ENCODE measurements at places on chromosomes 12 and 14.

GRCh38 chr12:68162374-68162773, 2.8 kb upstream of the IFNG start:
- DNase-seq: no peak

DNA sequence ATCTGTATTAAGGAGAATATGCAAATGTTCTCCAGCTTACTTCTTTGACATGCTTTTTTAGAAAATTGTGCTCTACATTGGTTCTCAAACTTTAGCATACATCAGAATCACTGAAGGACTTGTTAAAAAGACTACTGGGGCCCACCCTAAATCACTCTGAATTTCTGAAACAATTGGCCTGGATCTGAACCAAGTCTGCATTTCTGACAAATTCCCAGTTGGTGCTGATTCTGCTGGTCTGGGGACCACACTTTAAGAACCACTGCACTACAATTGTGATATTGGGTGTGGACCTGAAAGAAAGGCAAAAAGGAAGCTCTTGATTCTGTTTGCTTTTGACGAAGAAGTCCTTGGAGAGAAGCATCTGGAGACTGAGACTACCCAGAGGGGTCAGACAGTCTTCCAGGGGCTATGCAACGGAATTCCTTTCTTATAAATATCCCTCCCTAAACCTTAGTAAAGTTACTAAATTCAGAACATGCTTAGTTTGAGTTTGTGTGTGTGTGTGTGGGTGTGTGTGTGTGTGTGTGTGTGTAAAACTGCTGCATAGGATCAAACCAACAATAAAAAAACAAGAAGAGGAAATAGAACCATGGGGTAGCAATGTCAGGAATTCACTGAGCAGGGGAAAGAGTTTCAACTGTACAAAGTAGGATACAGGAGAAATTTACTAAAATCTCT, 36.8 kb downstream of the EAPP start:
- DNase-seq: no peak

DNA sequence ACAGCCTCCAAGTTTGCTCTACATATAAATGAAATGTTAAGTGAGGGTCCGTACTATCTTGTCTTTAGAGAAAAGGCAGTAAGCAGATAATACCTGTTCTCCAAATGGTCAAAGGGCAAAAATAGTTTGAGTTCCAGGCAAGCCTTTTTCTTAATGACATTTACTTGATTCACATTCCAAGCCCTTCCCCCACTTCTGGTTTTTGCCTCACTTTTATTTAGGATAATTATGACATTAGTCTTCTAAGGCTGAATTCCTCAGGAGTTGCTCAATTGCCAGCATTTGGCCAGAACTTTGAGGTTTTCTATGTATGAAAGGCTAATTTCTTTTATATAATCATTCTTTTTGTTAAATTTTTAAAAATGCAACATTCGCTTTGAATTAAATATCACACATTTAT, 62.5 kb upstream of the DUSP6 start:
- no peak for DNase-seq

DNA sequence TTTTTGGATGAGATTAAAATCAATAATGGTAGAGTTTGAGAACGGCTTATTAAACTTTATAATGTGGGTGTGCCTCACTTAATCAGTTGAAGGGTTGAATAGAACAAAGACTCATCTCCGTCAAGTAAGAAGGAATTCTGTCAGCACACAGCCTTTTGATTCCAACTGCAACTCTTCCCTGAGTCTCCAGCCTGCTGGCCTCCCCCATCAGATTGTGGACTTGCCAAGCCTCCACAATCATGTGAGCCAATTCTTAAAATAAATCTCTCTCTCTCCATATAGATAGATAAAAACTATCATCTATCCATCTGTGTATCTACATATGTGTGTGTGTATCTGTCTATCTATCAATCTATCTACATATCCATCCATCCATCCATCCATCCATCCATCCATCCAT, 127.4 kb upstream of the BTG1 start:
- no peak for DNase-seq

GRCh38 chr12:45260104-45260815, 44.4 kb downstream of the ANO6 start:
- DNase-seq: no peak

GRCh38 chr12:32997471-32997870, 100.9 kb upstream of the PKP2 start:
- DNase-seq: no peak

GRCh38 chr12:89875809-89876208, 167.2 kb upstream of the ATP2B1 start:
- no peak for DNase-seq

GRCh38 chr14:34175574-34175973, 224.7 kb upstream of the EGLN3 start:
- no peak for DNase-seq

- no peak for DNase-seq
These were observed 12.4 kb downstream of the FBRSL1 start for GRCh38 chr12:132502149-132502881.

DNA sequence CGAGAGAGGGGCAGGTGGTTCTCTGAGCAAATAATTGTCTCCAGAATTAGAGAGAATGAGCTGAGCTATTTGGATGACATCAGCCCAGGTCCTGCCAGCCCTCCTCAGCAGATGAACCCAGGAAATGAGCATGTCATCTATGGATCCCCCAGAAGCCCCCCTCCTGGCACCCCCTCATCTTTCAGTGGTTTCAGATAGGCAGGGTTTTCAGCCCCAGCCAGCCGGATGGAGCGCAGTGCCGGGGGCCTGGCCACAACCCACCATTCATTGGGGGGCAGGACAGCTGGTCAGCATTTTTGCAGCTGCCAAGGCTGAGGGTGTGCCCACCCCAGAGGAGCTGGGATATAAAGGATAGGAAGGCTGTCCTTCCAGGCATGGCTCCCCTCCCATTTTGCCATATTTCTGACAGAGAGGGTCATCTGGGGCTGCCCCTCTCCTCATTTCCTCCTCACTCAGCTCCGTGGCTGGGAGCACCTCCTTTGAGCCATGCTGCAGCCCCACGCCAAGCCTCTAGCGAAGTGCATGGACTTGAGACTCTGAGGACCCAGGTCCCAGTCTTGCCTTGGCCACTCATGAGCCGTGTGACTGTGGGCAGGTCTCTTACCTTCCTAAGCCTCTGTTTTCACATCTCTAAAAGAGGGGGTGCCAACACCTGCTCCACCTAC, 6.0 kb upstream of the KRT71 start:
- no peak for DNase-seq

GRCh38 chr14:100618318-100618693, 31.1 kb upstream of the BEGAIN start:
- no peak for DNase-seq

DNA sequence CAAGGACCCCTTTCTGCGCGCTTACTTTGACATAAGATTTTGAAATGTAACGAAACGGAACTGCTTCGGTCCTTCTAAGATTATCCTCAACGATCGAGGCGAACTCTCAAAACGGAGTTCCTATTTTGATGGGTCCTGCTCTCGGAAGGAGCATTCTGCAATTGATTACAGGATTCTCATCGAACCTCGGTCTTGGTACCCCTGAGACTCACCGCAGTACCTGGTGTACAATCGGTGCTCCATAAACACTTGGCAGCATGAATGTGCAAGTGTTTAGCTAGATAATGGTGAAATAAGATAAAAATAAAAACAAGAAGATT, 530 bp upstream of the NEMF start:
- no peak for DNase-seq

- DNase-seq: no peak
These were observed 42.9 kb downstream of the WNK1 start for GRCh38 chr12:795305-795704.

- no peak for DNase-seq
These were observed 65.2 kb downstream of the MARK3 start for GRCh38 chr14:103450416-103450815.

GRCh38 chr12:89468648-89469326, 55.8 kb downstream of the GALNT4 start:
- no peak for DNase-seq

DNA sequence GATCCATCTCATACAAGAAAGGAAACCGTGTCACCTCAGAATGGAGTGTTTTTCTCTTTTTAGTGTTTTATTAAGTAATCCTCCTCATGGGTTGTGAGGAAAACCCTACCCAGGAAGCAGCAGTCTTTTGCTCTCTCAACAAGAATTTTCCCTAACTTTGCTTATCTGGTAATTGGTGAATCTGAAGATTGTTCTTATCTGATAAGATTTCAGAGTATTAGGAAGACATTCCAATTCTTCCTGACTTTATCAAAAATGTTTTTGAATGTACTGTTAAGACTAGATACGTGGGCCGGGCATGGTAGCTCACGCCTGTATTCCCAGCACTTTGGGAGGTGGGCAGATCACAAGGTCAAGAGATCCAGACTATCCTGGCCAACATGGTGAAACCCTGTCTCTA, 86.0 kb downstream of the PHLDA1 start:
- no peak for DNase-seq

- no peak for DNase-seq
These were observed 448.1 kb downstream of the NPAS3 start for GRCh38 chr14:33386781-33387180.

DNA sequence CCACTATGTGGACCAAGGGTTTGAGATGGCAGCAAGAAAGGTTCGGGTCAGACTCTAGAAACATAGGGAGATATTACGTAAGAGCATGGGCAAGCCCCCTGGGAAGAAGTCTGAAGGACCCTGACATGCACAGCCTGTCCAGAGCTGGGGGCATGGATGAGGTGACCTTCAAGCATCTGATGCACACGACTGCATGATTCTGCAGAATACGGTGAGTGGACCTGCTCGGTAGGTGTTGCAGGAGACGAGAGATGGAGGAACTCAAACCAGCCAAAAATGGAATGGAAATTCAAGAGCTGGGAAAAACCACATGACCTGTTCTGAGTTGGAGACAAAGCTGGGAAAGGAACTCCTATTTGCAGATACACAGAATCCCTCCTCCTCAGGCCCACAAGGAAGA, 43.6 kb downstream of the ANO2 start:
- DNase-seq: no peak

GRCh38 chr14:24064091-24064795, 7.1 kb upstream of the CPNE6 start:
- no peak for DNase-seq

- DNase-seq: no peak
These were observed 728.5 kb downstream of the FSCB start for GRCh38 chr14:43778570-43778936.

DNA sequence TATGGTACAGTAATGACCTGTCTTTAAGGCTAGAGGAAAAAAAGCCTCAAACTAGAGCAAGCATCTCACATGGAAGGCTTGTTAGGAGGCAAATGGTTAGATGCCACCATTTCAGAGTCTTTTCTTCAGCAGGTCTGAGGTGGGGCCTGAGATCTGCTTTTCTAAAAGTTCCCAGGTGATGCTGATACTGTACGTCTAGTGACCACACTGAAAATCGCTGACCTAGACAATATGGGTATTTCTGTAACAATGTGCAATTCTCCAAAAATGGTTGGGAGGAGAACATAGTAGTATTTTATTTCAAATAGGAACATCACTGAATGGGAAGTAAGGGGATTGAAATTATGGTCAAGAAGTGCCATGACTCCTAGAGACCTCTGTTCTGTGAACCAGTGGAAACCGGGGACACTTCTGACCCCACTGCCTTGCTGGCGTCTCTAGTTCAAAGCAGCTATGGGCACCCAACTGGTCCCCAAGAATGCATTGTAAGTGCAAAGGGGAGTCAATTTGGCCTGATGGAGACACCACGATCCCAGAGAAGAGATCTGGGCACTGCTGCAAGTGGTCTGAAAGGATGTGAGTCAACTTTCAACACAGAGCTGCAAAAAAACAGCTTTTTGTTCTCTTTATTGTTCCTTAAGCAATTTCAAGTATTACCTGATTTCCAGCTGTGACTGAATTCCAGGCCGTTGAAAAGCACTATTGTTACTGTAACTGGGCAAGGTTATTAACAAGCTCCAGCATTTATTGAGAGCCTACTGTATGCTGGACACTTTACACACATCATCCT, 54.4 kb upstream of the PLEKHG7 start:
- no peak for DNase-seq

GRCh38 chr14:33631441-33631840, 319.4 kb downstream of the EGLN3 start:
- peak; percentile 2 for DNase-seq

- DNase-seq: no peak
These were observed 7.0 kb downstream of the ACVRL1 start for GRCh38 chr12:51914034-51914923.

GRCh38 chr12:129851296-129851695, 52.5 kb downstream of the TMEM132D start:
- DNase-seq: no peak

DNA sequence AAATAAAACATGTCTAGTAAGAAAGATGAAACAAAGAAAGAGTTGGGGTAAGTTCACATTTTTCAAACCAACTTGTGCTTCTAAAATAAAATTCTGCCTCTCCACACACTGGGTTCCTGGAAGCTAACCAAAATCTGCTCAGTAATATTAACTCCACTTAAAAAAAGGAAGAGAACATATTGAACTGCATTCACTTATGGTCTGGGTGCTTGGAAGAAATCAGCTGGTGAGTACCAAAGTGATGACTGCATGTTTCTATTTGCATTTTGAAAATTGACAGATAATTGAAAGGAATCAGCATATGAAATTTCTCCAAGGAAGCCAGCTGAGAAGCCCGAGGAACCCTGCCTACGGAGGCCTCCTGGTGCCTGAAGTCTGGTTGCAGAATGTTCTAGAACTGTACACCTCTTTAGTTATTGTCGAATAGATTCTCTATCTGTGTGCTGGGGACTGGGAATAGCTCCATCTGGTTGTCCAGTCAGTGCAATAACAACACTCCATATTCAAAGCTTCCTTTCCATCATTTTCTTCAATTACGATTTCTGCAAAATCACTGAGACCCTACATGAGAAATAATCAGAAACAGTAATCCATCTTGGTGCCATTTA, 836.1 kb downstream of the VRK1 start:
- no peak for DNase-seq

GRCh38 chr14:94439453-94440057, 13.0 kb downstream of the SERPINA11 start:
- DNase-seq: no peak

GRCh38 chr12:113142173-113142885, 6.8 kb upstream of the RASAL1 start:
- DNase-seq: no peak

DNA sequence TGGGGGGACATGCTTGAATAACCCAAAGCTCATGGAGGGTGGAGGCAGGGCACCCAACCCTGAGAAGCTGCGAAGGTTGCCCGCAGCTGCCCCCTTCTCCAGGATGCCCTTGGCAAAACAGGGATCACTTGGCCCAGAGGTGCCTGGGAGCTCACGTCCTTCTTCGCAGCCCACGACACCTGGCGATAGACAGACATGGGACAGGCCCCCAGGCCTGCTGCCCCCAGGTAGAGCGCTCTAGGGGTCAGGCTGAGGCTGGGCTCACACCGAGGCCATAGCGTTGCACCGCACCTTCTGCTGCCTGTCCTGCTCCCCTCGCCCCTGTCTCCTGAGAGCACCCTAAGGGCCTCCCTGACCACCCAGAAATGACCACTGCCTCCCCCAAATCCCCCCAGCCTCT, 20.2 kb upstream of the PLA2G1B start:
- no peak for DNase-seq

DNA sequence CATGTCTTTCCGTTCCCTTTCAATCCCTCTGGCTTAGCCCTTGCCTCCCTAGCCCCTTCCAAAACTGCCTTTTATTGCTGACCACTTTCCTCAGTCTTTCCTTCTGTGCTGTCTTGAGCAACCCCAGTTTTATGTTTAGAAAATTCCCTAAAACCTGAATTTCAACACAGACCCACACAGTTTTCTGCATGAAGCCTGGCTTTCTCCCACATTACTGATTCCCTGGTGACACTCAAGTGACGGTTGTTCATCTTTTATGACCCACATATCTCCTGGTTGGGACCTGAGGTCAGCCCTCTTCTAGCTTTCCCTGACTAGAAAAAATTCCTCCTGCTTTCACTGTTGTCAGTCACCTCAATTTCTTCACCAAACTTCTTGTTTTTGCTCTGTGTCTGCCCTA, 21.0 kb downstream of the FGD4 start:
- no peak for DNase-seq
